Tibial nerve (tissue), 4 donors: ENCODE measurements at places on chromosomes 1 and 21. TPM values are rescaled to one million over a fixed set of nuclear protein-coding genes. Genes with fewer than 3 reads are reported as not detected.

FALEC gene
- total RNA-seq: not detected

A3GALT2 gene
- 0.42 TPM for total RNA-seq

ETV3 gene
- total RNA-seq: 18.6 TPM

PCP4 gene
- total RNA-seq: 13.5 TPM

SAMD13 gene
- not detected for total RNA-seq
